T-cell (primary cell): ENCODE measurements at places on chromosomes 5 and 9.

DNA sequence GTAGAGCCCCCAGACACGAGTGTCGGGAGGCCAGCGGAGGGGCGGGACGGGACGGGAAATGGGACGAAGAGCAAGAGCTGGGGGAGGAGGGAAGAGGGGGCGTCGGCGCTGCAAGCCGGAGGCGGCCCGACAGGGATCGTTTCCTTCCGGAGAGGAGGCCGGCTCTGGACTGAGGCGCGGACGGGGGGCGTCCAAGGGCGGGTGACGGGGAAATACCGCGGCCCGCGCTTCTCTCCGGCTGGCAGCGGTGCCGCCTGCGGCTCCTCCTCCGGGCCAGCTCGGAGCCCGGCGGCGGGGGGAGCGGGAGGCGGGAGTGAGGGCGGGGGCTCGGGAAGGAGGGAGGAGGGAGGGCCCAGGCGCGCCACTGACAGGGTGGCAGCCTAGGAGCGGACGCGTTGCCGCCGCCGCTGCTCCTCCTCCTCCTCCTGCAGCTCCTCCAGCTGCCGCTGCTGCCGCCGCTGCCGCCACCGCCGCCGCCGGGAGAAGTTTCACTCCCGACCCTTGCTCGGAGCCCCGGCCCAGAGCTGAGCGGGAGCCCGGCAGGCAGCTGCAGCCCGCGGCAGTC lies at the start of gene CHSY3:
Gene CHSY3 (plus strand): TSS at position 364 of the 565 bp plus-strand sequence.
- peak within 1 kb of the TSS; percentile 57 for H3K4me3 ChIP-seq
- H3K4me1 ChIP-seq = peaks cover 19% of the 10 kb centered on the region
- no peaks in the 10 kb centered on the region for H3K36me3 ChIP-seq
- DNase-seq = no peak
- H3K27me3 ChIP-seq = peaks cover 10% of the 10 kb centered on the region

DNA sequence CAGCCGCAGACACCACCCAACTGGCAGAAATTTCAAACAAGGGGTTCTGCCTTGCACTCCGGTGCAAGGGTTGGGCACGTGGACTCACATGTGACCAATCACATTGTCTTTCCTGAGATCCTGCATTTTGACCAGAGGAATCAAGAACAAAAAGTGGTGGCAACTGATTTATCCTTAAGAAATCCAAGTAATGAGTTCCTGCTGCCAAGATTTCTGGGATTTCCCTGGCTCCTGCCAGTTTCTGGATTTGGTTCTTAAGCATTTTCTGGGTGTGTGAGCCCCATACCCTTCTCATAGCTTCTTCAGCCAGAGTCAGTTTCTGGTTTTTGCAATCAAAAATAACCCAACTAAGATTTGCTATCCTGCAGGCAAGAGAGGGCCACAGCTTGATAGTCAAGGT lies 17.4 kb upstream of the KCNIP1 start:
- no peaks in the 10 kb centered on the region for H3K36me3 ChIP-seq
- no peak overlapping the region for H3K27ac ChIP-seq
- H3K4me3 ChIP-seq = no peak overlapping the region
- no peak for DNase-seq

- H3K36me3 ChIP-seq = peaks cover 5% of the 10 kb centered on the region
- H3K4me1 ChIP-seq = no peaks in the 10 kb centered on the region
- H3K27me3 ChIP-seq = no peaks in the 10 kb centered on the region
- H3K27ac ChIP-seq = no peak overlapping the region
- DNase-seq = no peak
- no peak overlapping the region for H3K4me3 ChIP-seq
These were observed 149.0 kb downstream of the INSYN2B start for GRCh38 chr5:169831331-169831730.

GRCh38 chr5:19917588-19918122 lies 70.3 kb downstream of the CDH18 start:
- H3K27ac ChIP-seq = no peak overlapping the region
- no peak for DNase-seq
- no peaks in the 10 kb centered on the region for H3K36me3 ChIP-seq
- H3K4me1 ChIP-seq = no peaks in the 10 kb centered on the region
- H3K27me3 ChIP-seq = no peaks in the 10 kb centered on the region
- no peak overlapping the region for H3K4me3 ChIP-seq

DNA sequence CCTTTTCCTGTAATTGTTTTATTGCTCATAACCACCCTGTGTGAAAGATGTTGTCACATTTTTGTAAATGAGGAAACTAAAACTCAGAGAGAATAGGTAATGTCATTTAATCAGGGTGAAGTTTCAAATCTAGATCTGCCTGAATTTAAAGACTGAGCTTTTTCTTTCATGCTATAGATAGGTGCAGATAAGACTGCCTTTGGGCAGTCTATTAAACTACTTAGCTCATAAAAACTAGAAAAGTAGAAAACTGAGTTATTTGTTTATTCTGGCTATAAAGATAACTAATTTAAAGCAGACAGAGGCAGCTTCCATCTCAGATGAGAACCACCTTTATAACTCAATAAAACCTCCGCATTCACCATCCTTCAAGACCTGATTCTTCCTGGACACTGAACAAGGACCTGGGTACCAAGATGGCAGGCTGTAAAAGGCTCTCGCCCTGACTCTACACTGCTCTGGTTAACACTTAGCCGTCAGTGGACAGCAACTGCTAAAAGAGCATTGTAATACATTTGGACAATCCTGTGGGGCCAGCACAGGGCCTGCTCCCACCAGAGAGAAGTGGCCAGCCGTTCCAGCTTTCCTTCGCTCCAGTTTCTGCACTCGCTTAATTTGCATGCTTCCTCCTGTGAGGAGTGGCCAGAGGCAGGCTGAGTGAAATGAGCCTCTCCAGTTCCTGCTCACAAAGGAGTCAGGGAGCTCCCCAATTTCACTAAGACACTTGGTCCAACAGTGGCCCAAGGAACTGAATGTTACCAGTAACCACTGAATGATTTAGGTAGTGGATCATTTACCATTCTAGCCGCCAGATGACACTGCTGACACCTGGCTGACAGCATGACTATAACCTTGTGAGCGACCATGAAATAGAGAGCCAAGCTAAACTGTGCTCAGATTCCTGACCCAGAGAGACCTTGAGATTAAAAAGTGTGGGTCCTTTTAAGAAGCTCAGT lies 566.4 kb downstream of the EFNA5 start:
- no peak overlapping the region for H3K27ac ChIP-seq
- no peaks in the 10 kb centered on the region for H3K27me3 ChIP-seq
- no peaks in the 10 kb centered on the region for H3K4me1 ChIP-seq
- no peaks in the 10 kb centered on the region for H3K36me3 ChIP-seq
- no peak for DNase-seq

DNA sequence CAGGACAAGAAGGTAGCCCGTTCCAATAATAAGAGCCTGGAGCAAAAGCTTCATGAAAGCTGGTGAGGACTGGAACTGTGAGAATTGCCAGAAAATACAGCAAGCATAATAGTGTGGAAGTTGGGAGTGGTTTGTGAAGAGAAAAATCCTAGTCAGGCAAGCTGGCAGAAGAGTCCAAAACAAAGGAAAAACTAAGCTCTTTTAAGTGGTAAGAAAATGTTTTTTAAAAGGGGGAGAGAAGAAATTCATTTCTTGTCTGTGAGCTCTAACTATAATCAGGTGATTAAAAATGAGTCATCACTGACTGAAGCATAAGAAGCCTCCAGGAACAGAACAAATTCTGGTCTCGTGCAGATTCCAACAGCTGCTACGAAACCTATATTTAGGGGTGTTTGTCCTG lies 102.6 kb downstream of the CAAP1 start:
- no peak overlapping the region for H3K4me3 ChIP-seq
- no peak overlapping the region for H3K27ac ChIP-seq
- no peaks in the 10 kb centered on the region for H3K27me3 ChIP-seq
- DNase-seq = no peak
- no peaks in the 10 kb centered on the region for H3K36me3 ChIP-seq

- DNase-seq = peak; percentile 57
- H3K27me3 ChIP-seq = no peaks in the 10 kb centered on the region
- H3K4me3 ChIP-seq = no peak overlapping the region
These were observed 26.3 kb downstream of the PTGES start for GRCh38 chr9:129726322-129727160.

- H3K27ac ChIP-seq = no peak overlapping the region
- no peak for DNase-seq
- H3K4me3 ChIP-seq = no peak overlapping the region
- peaks cover 2% of the 10 kb centered on the region for H3K27me3 ChIP-seq
These were observed 3.8 kb upstream of the ATP6V0E1 start for GRCh38 chr5:172979778-172980177.

DNA sequence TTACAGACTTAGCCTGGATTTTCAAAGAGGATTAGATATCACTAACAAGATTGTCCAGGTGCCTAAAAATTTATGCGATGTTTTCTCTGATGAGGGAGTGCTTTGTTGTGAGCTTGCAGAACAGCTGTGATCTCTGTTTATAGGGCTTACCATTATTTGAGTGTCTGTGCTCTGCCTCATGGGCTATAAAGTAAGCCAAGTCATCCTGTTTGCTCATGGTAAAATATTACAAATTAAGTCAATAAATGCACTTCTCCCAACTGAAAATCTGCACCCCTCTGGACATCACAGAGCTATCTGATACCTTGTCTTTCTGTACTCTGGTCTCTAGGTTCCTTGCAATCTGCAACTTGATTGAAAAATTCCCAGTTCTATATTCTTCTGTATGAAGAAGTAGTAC lies 293.4 kb upstream of the ACTBL2 start:
- H3K27ac ChIP-seq = no peak overlapping the region
- H3K4me3 ChIP-seq = no peak overlapping the region
- no peaks in the 10 kb centered on the region for H3K4me1 ChIP-seq
- no peaks in the 10 kb centered on the region for H3K36me3 ChIP-seq
- no peak for DNase-seq
- peaks cover 5% of the 10 kb centered on the region for H3K27me3 ChIP-seq

DNA sequence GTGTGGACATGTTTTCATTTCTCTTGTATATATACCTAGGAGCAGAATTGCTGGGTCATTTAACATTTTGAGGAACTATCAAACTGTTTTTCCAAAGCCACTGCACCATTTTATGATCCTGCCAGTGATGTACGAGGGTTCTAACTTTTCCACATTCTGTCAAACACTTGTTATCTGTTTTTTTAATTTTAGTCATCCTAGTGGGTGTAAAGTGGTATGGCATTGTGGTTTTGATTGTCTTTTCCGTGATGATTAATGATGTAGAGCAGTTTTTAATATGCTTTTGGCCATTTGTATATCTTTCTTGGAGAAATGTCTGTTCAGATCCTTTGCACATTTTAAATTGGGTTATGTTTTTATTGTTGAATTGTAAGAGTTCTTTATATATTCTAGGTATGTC lies 107.0 kb downstream of the MELK start:
- H3K36me3 ChIP-seq = no peaks in the 10 kb centered on the region
- no peak overlapping the region for H3K4me3 ChIP-seq
- H3K27me3 ChIP-seq = no peaks in the 10 kb centered on the region
